Activated naive CD4-positive, alpha-beta T cell (primary cell): ENCODE measurements at places on chromosomes 13 and 19.

- no peak for DNase-seq
Observed at GRCh38 chr19:41233748-41234240, 14.8 kb downstream of the AXL start.

DNA sequence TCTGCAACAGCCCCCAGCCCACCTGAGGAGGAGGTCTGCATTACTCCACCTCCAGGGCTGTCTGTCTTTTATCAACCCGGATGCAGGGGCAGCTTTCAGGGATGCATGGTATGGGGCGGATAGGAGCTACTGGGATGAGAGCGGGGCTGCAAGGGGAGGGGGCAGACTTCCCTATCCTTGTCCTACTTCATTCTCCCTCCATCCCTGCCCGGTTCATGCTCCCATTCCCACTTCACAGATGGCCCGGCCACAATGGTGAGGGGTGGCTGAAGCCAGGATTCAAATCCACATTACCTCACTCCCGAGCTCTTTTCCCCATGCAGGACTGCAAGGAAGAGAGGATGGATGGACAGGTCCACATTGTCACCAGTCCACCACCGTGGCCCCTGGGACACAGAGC, 40.5 kb upstream of the VSTM2B start:
- DNase-seq: no peak

GRCh38 chr19:37114001-37114400, 35.8 kb downstream of the ZNF420 start:
- DNase-seq: no peak

- no peak for DNase-seq
Observed at GRCh38 chr19:57558525-57558924, 1.1 kb downstream of the ZNF550 start.

DNA sequence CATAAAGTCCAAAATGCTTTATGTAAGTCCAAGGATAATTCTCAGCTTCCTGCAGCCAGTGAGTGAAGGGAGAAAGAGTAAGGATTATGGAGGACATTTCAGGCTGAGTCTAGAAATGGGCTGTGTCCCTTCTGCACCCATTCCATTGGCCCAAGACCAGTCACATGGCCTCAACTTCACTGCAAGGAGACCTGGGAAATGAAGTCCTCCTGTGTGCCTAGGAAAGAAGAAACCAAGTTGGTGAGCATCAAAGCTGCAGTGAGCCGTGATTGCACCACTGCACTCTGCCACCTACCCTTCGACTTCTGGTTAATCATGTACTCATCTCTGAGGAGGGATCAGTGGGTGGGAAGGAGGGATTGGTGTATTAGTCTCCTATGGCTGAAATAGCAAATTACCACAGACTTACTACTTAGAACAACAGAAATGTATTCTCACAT, 3.6 kb upstream of the CD37 start:
- DNase-seq: no peak

DNA sequence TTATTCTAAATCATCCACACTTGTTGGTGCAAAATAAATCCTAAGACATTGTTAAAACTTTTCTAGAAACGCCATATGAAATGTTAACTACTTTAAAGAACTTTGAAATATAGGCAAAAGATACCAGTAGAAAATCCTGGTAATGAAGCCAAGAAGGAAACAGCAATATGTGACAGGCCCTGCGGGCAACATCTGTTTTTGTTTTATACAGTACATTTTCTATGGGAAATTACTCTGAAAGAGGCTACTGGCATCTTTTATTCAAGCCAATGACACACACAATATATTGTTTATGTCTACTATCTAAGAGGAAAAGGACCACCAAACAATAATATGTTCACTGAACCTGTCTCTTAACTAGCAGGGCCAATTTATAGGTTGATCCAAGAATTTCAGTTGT, 829.7 kb downstream of the PCDH17 start:
- DNase-seq: no peak

- DNase-seq: no peak
Observed at GRCh38 chr13:38518328-38518727, 168.5 kb upstream of the FREM2 start.

- no peak for DNase-seq
Observed at GRCh38 chr19:410243-410781, 1.4 kb upstream of the C2CD4C start.

DNA sequence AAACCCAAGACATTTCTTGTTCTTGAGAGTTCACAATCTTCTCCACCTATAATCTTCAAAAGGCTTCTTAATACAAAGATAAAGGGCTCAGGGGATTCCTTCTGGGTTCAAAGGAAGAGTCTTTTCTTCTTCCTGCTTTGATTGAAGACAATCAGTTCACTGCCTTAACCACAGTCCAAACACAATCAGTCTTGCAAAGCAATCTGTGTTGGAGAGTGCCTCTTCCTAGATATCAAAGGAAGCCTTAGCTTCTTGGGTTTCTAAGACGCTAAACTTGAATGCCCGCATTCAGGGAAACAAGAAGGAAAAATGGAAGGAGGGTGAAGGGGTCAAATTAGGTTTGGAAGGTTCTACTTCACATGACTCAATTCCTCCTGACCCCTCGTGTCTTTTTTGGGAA, 27.2 kb downstream of the RANBP3 start:
- no peak for DNase-seq

- DNase-seq: no peak
Observed at GRCh38 chr19:33562636-33563035, 41.0 kb upstream of the PEPD start.

DNA sequence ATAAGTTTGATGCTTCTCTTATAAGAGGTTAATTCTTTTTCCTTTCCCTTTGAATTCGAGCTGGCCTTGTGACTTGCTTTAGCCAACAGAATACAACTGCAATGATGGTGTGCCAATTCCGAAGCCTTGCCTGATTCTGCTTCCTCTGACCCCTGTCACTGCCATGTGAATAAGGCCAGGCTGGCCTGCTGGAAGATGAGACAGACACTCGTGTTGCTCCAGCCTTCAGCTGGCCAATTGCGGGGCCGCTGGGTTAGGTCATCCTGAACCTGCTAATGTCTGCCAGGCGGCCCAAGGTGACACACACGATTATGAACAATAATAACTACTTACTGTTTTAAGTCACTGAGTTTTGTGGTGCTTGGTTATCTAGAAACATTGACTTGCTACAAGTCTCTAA, 352.0 kb downstream of the MYO16 start:
- DNase-seq: no peak

GRCh38 chr13:99726282-99726894, 225.1 kb downstream of the TM9SF2 start:
- DNase-seq: no peak

DNA sequence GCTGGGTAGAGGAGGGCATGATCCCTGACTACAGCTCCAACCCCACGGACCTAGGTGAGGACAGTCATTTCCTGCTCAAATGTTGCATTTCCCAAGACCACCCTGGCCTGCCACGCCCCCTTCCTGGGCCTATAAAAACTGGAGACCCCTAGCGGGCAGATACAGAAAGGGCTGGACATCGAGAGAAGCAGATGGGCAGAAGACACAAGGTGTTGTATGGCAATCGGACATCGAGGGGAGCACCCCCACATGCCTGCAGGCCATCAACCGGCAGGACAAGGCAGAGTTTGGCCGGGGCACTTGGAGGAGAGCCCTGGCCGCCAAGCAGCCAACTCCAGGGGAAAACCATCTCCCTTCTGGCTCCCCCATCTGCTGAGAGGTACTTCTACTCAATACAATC, 746.4 kb downstream of the PCDH9 start:
- DNase-seq: no peak

GRCh38 chr19:31315652-31316051, 33.6 kb downstream of the TSHZ3 start:
- DNase-seq: no peak

- no peak for DNase-seq
Observed at GRCh38 chr19:15390814-15391213, 11.2 kb upstream of the AKAP8 start.

GRCh38 chr13:32907211-32907610, 109.0 kb upstream of the KL start:
- no peak for DNase-seq

DNA sequence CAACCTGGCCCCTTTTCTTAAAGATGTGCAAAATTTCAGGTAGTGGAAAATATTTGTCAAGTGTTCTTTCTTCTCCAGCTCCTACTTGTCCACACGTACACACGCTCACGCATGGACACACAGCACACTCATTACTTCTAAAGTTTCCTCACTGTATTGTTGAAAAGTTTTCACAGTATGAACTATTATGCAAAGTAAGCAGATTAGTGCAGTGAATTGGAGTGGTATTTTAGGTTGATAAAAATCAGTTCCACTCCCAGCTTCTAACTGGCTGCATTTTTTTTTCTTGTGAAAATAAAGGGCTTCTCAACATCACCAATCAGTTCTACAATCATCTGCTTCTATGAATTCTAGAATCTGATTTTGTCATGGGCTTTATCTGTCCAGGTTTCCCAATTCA, 264.5 kb downstream of the DCT start:
- no peak for DNase-seq

DNA sequence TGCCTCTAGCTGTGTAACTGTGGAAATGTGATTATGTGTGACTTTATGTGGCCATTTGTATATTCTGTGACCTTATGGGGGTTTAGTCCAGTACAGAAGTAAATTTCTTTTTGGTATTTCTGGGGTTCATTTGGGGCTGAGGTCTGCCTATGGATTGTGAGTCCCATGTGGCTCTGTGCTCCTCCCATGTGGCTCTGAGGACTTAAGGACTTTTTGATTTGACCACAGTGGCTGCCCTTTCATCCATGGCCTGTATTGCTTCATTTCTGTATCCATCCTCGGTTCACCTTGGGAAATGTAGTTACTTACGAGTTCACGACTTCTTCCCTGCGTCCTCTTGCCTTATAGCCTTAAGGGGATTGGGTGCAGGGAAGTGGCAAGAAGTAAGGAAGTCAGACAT, 1.0 kb downstream of the ZNF420 start:
- DNase-seq: no peak

DNA sequence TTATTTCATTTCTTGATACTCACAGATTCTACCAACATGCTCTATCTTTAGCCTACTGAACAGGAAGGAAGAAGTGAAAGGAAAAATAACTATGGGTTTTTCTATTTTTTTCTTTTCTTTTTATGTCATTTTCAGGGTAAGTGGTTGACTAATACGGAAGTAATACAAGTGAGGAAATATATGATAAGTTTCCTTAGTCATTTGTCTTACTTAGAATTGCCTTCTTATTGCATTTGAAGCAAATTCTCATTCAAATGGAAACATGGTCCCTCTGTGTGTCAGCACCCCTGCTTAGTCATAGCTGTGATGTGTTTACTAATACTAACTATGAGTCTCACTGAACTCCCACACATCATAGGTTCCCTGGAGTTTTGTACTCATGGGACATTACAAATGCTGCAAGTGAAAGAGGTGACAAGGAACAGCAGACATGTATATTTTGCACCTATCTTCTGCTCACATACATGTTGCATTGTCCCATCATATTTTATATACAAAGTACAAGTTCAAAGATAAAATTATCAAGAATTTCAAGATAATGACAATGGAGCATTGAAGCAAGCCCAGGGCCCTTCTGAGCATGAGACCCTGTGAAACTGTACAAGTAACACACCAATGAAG, 60.1 kb downstream of the DCT start:
- no peak for DNase-seq

DNA sequence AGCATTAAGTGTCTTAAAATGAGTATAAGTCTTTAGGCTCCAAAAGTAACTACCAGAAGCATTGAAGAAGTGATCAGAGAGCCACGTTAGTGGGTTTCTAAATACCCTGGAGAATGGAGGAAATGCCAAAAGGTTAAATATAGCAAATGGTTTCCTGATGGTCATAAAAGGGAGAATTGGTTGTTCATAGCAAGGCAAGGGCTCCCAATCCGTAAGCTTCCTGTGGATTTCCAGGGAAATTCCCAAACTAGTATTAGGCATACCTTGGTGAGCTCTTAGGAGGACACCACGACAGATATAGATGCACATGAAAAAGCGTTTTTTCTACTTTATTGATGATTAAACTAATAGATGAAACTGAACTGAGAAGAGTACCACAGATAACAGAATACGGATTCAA, 410.9 kb downstream of the FOXO1 start:
- no peak for DNase-seq

DNA sequence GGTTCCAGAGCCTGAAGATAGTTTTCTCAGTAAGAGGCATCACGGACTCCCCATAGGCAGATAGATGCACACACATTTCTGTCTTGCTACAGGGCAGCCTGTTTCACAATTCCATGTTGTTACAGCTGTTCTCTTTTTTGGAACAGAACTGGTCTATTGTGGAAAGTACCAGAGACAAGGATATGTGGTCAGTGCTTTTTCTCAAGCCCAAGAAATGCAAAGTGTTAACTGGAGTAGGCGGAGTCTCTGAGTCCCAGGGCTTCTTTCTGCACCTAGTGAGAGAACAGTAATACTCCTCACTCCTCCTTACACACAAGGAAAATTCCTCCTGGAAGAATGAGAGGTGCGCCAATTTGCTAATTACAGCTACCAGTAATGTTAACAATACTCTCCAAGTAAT, 141.6 kb upstream of the ARGLU1 start:
- DNase-seq: no peak

GRCh38 chr13:47188802-47189201, 291.9 kb upstream of the HTR2A start:
- no peak for DNase-seq
